ENCODE measurements at places on chromosomes 6 and 20.

DNA sequence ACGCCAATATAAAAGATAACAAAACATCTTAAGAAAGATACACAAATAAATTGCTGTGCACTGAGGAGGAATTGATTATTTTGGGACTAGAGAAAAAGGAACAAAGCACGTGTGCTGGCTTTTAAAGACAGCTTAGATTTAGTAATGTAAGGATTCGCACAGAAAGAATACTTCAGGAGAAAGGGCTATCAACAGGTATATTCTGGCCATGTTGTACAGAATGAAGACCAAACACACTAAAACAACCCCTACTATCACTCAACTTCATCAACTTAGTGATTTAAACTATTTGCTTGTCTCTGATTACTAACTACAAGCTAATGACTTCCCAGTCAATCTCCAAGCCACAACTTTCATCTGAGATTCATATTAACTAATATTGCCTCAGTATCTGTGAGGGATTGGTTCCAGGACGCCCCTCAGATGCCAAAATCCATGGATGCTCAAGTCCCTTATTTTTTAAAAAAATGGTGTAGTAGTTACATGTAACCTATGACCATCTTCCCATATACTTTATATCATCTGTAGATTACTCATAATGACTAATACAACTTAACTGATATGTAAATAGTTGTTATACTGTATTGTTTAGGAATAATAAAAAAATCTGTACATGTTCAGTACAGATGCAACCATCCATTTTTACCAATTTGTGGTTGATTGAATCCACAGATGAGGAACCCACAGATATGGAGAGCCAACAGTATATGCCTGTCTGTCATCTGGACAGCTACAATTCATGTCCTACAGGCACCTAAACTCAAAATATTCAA lies 4.5 kb downstream of the DEK start:
- no peak for DNase-seq

DNA sequence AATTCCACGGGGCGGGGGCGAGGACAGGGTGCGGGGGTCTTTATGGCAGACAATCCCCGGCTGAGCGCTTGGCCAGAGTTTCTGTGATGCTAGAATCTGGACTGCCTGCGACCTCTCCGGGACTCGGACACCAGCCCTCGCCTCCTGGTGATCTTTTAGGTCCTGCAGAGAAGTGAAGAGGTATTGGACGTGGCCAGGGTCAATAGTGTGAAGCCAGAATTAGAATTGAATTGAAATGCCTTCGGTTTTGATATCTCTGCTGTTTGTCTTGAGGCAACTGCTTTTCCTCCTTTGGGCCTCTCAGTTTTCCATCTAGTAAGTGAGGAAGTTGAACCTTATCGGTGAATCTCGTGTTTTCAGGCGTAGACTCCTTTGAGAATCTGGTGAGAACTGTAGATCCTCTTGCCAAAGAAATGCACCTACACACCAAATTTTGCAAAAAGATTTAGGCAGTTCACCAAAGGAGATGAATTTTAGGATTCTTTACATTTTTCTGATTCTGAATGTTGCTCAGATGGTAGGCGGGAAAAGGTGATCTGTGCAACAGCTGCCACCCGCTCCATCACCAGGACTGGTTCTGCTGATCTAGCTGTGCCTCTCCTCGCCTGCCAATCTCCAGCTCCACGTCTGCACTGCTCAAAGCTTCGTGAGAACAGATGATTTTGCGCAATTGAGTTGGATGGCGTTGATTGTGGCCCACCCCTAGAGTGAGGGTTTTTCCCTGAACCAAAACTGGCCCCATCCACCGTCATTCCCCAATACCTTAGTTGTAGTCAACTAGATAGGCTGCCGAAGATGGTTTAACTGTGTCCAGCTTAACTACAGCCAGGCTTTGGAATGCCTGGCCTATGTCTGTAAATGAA lies 837 bp upstream of the OSER1 start:
- no peak for DNase-seq

DNA sequence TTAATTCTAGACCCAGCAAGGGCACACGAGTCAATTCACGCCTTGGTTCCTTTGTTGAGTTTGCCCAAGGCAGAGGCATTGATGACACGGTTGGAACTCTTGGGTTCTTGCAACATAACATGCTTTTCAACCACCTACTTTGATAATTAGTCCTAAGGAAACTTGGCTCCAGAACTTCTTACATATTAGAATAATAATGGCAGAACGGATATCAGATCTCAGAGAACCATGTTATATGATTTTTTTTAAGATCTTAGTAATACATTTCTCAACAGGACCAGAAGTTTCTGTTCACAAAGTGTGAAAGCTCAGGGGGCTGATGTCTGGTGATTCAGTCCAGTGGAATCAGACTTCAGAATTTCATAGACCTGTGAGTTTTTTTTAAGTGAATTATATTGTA lies 19.2 kb downstream of the SPTLC3 start:
- DNase-seq, result no peak

GRCh38 chr6:135067911-135068310 lies 13.3 kb upstream of the HBS1L start:
- no peak for DNase-seq

DNA sequence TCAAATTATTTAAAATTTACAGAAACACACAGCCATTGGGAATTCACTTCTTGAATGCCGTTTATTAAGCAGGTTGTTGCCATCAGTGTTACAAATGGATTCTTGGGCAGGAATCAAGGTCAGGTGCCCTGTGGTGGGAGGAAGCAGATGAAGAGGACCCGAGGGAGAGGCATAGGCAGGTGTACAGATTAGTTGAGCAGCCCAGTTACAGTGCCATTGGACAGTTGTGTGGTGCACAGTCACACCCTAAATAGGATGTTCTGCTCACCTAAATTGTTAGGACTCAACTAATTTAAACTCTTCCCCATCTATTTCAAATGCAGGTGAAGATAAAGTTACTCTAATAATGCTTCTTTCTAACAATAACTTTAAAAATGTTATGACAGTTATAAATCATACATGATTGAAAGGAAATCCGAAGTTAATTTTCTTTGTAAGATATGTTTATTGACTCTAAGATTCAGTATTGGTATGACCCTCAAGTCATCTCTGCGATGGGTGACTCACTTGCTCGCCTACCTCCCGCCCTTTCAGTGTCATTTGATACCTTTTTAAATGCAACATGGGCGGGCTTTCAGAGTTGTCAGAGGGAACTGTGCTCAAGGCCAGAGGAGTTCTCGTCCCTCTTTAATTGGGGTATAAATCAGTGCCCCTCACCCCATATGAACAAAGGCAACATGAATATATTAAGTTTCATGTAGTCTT lies 35.1 kb downstream of the DSE start:
- no peak for DNase-seq

GRCh38 chr6:96812077-96812703 lies 25.1 kb downstream of the GPR63 start:
- no peak for DNase-seq

DNA sequence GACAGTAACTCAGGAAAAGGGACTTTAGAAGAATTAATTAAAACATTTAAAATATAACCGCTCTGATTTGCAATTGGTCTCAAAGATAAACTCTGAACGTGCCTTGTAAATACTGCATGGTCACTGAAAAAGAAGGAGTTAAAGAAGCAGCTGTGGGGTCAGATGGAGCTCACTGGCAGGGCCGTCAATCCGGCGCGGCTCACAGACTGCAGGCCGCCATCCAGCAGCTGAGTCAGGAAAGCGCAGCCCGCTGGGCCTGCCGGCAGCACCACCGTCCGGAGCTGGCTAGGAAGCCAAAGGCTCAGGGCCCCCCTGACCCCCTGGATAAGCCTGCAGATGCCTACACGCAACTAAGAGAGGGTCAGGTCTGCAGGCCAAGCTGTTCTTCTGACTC lies 54.2 kb upstream of the FRMD1 start:
- DNase-seq, result no peak

DNA sequence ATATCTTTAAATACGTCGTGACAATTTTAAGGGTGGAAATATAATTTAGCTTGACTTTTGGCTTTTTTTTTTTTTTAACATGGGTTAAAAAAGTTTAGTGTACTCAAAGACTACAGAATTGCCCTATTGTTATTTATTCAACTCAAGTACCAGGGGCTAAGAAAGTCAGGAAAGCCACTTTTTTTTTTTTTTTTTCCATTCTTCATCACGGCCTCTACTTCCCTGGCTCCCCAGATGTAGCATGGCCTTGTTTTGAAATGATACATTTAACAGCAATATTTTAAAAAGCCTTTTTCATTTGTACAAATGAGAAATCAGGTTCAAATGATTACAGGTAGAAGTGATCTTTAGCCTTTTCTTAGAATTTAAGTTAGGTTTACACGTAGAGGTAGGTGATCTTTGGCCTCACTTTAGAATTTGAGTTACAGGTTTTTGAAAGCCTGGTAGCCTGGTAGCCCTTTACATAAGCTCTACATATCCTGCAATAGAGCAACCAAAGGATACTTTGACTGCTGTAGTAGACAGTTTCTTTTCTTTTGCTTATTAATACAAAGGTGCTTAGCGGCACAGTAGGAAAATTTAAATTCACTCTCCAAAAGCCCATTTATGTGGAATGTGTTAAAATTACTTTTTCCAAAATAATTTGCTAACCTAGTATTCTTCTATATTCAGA lies 160.5 kb upstream of the MMS22L start:
- DNase-seq, result no peak

DNA sequence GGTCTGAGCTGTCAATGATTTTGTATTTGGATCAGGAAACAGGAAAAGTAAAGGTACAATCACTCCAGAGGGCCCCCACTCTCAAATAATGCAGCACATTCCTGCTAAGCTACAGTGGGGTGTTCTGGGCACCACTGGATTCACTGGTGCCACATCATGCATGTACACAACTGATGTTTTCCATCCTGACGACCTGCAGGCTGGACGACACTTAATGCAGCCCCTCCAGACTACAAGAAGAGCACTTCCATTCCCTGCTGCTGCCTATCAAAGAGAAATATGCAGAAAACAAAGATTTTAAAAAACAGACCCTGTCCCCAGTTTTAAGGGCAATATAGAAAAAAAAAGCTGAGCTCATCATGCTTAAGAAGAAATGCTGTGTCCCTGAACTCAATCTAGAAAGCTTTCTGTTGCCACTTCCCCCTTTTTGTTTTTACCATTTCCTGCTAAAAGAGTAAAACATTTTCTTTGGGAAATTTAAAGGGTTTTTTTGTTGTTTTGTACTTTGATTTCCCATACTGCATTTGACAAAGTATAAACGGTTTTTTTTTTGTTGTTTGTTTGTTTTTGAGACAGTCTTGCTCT lies 35.5 kb downstream of the ABHD12 start:
- DNase-seq, result no peak

- no peak for DNase-seq
Observed at GRCh38 chr6:42227173-42227850, 9.7 kb upstream of the MRPS10 start.

DNA sequence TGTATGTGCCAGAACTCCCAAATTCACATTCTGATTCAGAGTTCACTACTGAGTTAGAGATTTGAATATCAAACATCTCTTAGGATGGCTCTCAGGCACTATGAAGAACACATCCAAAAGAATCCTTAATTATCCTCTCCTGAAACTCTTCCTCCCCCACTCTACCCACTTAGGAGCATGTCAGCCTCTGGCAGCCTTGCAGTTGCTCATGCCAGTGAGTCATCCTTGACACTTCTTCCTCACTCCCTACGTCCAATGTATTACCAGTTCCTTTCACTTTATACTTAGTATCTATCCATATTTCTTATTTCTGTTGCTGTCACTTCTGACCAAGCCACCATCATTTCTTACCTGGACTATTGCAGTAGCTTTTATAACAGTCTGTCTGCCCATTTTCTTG lies 192.0 kb upstream of the IMPG1 start:
- no peak for DNase-seq

GRCh38 chr6:116011520-116011919 lies 49.2 kb downstream of the FRK start:
- DNase-seq, result no peak

DNA sequence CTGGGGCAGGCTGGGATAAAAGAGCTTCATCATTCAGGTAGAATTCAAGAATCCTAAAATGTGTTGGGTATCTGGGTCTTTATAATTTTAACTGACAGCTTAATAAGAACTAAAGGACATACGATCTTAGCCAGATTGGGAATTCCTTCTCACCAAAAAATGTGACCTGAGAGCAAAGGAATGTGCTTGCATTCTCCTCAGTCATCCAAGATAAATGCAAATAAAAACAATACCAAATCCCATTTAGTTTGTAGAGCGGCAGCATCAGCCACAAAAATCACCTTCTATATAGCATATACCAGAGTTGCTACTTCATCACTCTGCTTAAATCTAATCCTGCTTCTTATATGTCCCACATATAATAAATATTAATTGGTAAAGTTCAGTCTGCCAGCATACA lies 16.9 kb downstream of the USP49 start:
- no peak for DNase-seq

DNA sequence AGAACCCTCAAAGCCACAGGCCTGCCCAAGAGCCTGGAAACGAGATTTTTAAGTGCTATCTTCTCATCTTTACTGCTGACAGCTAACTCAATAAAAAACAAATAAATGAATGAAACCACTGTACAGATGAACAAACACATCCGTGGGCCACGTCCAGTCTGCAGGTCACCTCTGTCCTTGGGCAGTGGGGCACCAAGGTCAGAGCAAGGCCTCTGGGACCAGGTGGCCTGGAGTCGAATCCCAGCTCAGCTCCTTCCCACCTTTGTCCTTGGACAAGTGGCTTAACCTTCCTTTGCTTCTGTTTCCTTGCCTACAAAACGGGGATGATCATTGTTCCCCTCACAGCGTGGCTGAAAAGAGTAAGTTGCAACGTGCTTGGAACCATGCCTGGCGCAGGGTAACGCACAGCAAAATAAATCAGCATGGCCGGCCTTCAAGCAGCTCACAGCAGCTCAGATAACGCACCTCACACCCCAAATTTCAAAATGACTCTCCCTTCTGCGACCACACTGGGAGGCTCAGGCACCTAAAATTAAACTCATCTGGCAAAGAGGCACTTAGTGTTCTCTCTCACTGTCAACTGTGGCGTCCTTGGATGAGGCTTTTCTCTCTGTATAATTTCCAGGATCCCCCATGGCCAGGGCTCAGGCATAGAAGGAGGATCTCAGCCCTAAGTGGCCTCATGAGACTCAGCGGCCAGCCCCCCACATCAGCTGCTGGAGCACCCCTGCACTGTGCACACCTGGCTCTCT lies 35.7 kb downstream of the RRBP1 start:
- DNase-seq, result no peak

All from NCI-H187 treated with DMSO at 0.1 percent for 48 hours (cell line).